ENCODE measurements at places on chromosomes 7 and 10.
A peak's percentile ranks its signal among the peaks of the same experiment; 100 is the strongest.

- DNase-seq, result no peak
These were observed 69.8 kb downstream of the LSMEM1 start for GRCh38 chr7:112550468-112551060.

DNA sequence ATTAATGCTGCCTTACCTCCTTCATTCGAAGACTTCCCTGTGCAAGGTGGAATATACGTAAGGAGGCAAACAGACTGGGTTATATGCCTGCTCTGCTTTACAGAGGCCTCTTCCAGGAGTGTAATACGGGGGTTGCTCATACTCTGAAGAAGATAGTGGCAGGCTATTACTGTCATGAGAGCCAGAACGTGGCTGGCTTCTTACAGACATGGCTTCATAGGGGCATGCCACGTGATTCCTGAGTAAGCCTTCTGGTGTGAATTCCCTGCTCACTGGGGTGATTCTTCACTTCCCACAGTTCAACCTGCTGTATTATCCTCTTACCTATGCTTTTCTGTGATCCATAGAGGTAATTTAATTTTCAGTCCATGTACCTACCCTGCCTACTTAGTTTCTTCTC is 141.8 kb downstream of the ST7 start:
- DNase-seq, result no peak

- DNase-seq, result no peak
These were observed 14.7 kb downstream of the LRRC18 start for GRCh38 chr10:48924988-48925387.

- no peak for DNase-seq
These were observed 67.6 kb downstream of the STK17A start for GRCh38 chr7:43650457-43651052.

DNA sequence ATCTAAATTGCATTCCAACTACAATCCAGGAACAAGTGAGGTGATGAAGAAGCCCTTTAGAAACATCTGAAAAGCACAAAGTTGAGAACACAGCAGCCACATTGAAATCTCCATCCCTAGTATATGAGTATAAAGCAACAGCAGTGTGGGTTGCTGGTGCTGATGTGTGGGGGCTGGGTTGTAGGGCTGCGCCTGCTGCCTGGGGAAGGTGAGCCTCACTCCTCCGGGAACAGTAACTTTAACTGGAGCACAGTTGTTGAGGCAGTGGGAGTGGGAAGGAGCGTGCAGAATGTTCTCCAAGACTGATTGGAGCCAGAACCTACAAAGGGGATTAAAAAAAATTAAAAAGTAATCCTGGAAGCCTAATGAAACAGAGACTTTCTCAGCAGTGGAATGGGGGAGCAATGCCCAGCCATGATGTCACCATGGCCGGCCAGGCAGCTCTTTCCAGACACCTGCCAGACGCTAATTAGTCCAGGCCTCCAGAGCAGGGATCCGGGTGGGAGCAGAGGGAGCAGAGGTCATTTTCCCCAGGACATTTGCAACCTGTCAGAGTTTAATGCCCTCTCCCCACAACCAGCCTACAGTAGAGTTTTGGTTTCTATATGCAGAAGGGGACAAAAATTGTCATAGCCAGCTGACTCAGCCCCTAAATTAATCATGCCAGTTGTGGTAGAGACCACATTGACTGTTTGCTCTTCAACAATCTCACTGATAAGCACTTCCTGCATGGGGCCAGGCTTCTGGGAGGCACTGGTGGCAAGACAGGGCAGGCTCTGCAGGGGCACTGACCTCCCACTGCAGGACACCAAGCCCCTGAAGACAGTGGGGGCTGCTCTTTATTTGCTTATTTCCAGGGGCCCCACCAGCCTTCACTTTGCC is 133.0 kb upstream of the ZNF32 start:
- peak; percentile 12 for DNase-seq

GRCh38 chr10:23534326-23534725 is 95.5 kb downstream of the OTUD1 start:
- no peak for DNase-seq

DNA sequence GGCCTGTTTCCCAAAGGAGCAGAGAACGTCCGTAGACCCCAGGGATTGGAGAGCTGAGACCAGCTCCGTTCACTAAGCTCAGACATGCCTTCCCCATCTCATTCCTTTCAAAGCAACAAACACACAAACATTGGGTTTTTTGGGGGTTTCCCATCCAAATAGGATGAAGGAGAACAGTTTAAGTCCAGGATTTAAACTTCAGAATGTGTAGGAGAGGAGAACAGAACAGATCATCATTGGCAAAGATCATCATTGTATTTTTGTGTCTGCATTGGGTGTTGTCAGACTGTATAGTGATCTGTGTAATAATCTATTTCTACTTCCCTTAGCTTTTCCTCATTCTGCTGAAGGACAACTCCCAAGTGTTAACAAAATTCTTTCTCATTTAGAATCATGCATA is 177.9 kb downstream of the FANK1 start:
- no peak for DNase-seq
